ENCODE measurements at places on chromosomes 12 and 14. TPM values are rescaled to one million over a fixed set of nuclear protein-coding genes. Genes with fewer than 3 reads are reported as not detected.

DNA sequence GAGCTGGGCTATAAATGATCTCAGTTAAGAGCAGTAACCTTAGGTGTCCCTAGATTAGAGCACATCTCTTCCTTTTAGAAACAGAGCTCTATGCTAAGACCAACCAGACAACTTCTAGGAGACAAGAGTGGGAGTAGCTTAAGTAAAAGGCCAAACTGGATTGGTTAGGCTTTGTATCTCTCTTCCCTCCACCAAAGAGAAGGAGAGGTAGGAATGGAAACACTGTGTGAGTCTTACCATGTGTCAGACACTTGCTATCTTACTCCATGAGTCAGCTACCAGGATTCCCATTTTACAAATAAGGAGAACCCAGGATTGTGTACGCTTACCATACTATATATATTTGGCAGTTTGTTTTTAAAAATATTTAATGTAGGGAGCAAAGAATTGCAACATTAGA is 122.9 kb downstream of the PAX9 start:
- no peak overlapping the region for H3K27ac ChIP-seq
- no peaks in the 10 kb centered on the region for H3K36me3 ChIP-seq
- H3K4me1 ChIP-seq = no peaks in the 10 kb centered on the region
- DNase-seq = no peak
- no peak overlapping the region for H3K4me3 ChIP-seq

CLEC1B gene
- not detected for total RNA-seq

DNA sequence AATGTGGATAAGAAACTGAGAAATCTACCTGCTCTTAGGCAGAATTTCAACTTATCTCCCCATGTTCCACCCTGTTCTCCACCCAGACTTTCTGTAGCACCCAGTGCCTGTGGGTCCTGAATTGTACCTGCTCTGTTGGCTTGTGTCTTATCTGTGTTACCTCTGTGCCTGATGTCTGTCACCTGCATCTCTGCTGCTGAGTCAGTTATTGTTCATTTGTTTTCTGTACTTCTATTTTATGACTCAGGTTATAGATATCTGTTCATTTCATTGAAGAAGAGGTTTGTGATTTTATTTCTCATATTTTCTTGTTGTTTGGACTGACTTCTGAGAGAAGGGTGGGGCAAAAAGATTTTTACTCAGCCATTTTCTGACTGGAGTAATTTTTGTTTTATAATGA is 11.7 kb downstream of the SOCS4 start:
- no peaks in the 10 kb centered on the region for H3K36me3 ChIP-seq
- H3K27ac ChIP-seq = no peak overlapping the region
- no peaks in the 10 kb centered on the region for H3K27me3 ChIP-seq
- no peak for DNase-seq

C12orf57 gene
- total RNA-seq = 154 TPM

OR4M1 gene
- not detected for total RNA-seq

STON2 gene
- total RNA-seq = 1.7 TPM

CCDC38 gene
- total RNA-seq = not detected

DNA sequence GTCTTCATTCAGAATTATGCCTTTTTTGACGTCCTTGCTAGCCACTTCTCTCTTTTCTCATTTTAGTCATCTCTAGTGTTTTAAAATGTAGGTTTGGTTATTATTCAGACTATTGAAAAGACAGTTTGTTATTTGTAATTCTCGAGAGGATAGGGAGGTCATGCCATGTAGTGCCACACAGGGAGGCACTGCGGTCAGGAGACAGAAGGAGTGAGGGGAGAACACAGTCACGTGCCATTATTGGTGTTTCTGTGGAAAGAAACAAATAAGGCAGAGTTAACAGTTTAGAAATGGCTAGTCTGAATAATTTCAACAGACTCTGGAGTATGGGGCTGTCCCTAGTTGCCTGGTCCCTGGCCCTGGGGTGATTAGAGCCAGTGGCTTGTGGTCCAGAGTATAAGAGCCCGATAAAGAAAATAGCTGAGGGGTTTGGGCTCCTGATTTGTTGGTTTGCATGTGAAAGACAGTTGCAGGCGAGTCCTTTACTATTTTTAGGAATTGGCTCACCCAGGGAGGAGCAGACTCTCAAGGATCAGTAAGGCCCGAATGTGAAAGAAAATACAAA is 278.1 kb upstream of the SEL1L start:
- H3K4me1 ChIP-seq = no peaks in the 10 kb centered on the region
- no peaks in the 10 kb centered on the region for H3K27me3 ChIP-seq
- no peaks in the 10 kb centered on the region for H3K36me3 ChIP-seq
- DNase-seq = no peak
- H3K27ac ChIP-seq = no peak overlapping the region

Data from pancreas (tissue), 10 donors.